NCI-H2029 (cell line): ENCODE measurements at places on chromosomes 16 and 17.
A peak's percentile ranks its signal among the peaks of the same experiment; 100 is the strongest.

DNA sequence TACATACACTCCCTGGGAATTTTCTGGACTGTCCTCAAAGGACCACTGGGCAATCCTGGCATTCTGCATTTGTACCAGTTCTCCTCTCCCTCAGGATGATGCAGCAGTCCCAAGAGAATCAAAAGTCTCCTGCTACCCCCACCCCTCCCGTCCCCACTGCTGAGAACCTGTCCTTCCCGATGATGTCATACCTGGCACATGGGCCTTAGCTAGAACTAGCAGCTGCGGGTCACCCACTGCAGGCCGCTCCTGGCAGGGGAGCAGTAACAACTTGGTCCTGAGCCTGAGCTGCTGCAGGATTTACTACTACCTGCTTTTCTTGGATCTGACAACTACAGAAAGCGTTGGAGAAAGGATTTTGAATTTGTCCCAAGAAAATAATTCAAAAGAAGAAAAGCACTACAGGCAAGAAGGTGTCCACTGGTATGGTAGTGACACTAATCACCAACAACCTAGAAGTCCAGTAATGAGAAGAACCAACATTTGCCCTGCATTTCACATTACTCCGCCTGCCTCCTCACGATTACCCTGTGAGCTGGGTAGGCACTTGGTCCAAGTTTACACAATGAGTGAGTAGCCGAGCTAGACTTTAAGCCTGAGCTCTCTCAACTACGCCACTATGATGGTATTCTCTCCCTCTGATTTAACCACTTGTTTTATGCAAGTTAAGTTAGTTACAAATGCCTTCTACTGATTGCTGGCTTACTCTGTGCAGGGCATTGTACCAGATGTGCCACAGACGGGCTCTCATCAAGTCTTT is 55.3 kb upstream of the ETV4 start:
- DNase-seq: no peak

GRCh38 chr17:4852567-4853207 is 19.5 kb downstream of the MINK1 start:
- no peak for DNase-seq

DNA sequence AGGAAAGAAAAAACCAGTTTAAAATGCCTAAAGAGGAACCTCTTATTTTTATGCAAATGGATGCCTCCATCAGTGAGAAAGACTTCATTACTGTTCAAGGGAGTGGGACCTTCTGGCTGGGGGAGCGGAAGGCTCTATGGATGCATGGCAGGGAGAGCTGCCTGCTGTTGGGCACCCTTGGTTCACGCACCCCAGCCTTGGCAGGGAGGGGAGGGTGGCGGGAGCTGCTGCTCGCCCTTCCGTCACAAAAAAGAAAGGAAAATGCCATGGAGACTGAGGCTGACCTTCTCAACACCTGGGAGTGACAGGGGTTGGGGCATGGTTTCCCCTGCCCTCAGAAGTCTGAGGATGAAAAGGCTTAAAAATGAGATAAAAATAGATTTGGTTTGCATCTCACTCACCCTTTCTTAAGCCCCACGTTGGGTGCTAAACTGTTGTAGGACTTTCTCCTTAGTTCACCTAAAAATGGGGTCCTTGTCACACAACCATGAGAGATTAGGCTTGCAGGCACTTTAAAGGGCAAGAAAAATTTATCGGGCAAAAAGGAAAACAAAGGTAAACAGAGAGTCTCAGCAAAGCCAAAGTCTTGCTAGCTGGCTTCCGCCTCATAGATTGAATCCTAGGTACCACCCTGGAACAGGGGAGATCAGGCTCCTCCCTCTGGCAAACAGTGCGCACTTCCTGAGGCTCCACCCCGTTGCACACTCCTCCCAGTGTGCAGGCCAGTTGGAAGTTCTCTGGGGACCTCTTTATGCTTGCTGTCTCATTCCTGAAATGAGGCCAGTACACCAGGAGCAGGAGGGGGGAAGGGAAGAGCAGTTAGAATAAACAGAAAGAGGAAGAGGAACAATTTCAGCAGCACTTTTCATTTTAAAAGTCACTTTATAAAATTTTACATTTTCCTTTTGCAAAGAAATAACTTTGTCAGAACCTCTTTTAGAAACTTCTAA is 31.6 kb downstream of the PHKB start:
- no peak for DNase-seq

GRCh38 chr16:711548-712320 is 3.2 kb upstream of the METRN start:
- peak; percentile 44 for DNase-seq

GRCh38 chr17:11628374-11628773 is 30.1 kb downstream of the DNAH9 start:
- DNase-seq: no peak

- no peak for DNase-seq
These were observed 102.8 kb downstream of the SSH2 start for GRCh38 chr17:29827179-29827578.

GRCh38 chr17:76370261-76370993 is 14.0 kb upstream of the SPHK1 start:
- DNase-seq: no peak

- peak; percentile 62 for DNase-seq
These were observed at the start of gene CDK10 for GRCh38 chr16:89686520-89687091. Gene CDK10 (plus strand): TSS chr16:89686689. CDS start chr16:89686711, 22 bp downstream.

GRCh38 chr16:19868421-19868820 is 16.2 kb downstream of the GPRC5B start:
- DNase-seq: no peak

DNA sequence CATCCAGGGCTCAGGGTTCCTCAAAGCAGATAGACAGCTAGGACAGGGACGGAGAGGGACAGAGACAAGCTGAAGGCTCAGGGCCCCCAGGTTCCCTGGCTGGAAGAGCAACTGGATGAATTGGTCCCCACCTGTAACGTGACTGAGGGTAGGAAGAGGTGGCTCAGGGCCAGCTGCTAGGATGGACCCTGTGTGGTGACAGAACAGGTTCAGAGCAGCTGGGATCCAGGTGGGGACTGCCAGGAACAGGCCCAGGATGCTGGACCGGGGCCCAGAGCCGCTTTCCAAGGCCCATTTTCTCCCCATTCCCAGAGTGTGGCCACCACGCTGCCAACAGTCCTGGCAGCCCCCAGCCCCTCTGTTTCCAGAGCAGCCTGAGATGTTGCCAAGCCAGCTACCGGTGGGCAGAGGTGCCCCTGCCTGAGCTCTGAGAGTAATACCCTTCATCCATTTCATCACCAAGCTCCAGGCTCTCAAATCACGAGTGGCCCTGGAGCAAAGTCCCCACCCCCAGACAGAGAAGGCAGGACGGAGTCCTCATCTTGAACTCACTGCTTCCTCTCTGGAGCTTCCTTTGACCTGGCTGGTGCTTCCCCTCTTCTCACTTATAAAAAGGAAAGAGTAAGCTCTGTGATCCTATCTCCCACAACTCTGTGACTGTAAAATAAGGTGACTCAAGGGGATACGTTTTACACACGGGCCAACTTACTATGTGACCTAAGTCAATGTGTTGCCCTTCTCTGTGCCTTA is 79.6 kb downstream of the TMEM132E start:
- peak; percentile 58 for DNase-seq

DNA sequence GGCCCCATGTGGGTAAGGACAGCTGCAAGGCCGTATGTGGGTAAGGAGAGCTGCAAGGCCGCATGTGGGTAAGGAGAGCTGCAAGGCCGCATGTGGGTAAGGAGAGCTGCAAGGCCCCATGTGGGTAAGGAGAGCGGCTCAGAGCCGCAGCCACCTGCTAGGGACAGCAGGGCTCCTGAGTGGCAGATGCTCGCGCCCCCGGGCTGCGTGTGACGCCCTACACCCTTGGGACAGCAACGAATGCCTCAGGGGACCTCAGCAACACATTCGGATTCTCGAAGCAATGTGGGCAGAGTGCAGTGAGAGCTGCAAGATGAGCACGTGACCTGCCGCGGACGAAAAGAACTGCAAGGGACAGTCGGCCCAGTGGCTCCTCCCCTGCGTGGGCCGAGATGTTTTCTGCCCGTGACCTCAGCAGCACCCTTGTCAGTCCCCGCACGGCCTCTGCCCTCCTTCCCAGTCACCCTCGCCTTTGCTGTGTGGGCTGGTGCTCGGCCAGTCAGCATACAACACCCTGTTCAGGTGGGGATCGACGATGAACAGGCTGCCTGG is 9.6 kb upstream of the SLC38A8 start:
- DNase-seq: no peak

DNA sequence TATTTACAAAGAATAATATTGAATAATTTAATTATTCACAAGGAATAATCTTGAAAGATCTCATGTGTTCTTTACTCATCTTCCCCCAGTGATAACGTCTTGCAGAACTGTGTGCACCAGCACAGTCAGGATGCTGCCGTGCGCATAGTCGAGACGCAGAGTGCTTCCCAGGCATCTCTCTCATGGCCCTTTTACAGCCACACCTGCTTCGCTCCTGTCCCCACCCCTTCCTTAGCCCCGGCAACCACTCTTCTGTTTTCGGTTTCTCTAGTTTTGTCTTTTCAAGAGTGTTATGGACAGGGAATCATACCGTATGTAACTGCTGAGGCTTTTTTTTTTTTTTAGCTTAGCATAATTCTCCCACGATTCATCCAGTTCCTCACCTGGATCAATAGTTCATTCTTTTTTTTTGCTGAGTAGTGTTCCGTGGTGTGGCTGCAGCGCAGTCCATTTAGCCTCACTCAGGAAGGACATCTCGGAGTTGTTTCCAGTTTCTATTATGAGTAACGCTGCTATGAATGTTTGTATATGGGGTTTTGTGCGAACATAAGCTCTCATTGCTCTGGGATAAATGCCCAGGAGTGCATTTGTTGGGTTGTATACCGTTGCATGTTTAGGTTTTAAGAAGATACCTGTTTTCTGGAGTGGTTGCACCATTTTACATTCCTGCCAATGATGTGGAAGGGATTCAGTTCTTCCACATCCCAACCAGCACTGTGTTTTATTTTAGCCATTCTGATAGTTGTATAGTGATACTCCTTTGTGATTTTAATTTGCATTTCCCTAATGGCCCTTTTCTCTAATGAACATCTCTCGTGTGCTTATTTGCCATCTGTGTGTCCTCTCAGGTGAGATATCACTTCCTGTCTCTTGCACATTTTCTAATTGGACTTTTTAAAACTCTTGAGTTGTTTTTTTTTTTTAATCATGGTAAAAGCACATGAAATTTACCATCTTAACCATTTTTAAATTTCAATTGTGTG is 47.6 kb downstream of the SEC14L1 start:
- DNase-seq: no peak

DNA sequence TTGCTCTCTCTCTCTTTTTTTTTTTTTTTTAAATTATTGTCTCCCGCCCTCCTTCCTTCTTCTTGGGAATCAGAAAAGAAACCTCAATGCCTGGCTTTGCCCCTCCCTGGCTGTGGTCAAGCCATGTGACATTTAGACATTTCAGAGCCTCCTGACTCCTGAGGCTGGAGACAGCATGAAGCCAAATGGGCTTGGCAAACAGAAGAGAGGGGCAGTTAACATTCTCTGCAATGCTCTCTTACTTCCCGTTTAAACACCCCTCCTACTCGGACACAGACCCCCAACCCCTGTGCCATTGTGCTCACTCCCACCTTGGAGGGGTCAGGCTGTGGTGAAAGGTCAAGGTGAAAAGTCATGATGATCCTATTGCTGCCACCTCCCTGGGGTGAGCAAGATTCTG is 14.7 kb upstream of the MEOX1 start:
- DNase-seq: no peak

GRCh38 chr16:89031715-89032659 is 55.0 kb upstream of the CBFA2T3 start:
- DNase-seq: no peak
